Heart left ventricle (tissue), 16 donors: ENCODE measurements at places on chromosomes 13 and 19. TPM values are rescaled to one million over a fixed set of nuclear protein-coding genes. Genes with fewer than 3 reads are reported as not detected.

ANKLE1 gene
- total RNA-seq = 0.10 TPM

DNA sequence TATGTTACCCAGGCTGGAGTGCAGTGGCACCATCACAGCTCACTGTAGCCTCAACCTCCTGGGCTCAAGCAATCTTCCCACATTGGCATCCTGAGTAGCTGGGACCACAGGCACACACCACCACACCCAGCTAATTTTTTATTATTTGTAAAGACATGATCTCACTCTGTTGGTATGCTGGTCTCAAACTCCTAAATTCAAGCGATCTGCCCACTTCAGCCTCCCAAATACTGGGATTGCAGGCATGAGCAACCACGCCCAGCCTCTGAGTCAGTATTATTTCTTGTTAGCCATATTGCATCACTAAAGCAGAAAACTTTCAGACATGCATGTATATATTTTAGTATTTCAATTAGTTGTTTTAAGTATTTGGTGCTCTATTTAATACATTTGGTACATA, 376.4 kb downstream of the GPC6 start:
- H3K27me3 ChIP-seq = no peaks in the 10 kb centered on the region
- no peak for DNase-seq
- no peaks in the 10 kb centered on the region for H3K36me3 ChIP-seq

DNA sequence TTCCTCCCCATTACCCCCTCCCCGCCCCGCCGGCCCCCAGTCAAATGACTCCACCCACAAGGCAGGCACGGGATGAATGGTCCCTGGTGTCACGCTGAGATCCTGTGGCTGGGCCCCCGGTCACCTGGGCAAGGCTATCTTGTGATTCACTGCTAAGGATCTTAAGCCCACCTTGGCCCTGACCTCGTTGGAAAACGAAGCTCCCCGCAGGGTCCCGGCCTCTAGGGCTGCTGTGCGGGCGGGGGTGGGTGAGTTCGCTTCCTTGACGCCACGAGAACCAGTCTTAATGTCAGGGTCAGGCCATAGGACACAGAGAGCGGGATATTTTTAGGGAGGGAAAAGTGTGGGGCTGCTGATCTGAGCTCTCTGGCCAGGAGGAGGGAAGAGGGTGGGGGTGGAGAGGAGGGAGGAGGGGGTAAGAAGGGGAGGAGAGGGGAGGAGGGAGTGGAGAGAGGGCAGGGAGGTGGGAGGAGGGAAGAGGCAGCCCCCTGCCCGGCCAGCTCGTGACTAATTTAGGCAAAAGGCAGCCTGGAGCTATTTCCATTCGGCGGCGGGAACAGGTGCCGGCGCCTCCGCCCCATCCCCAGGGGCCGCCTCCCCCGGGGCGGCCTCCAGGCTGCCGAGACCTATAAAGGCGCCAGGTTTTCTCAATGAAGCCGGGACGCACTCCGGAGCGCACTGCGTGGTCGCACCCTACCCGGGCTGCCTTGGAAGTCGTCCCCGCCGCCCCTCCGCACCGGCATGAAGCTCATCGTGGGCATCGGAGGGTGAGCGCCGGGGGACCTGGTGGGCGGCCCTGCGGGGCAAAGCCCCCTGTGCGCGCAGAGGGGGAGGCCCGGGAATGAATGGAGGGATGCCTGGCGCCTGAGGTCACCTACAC, at the start of gene NMRK2:
Gene NMRK2, plus strand, starts transcription at position 139 of the 880 bp plus-strand sequence. Its CDS starts 603 bp downstream, at position 742.
- no peaks in the 10 kb centered on the region for H3K36me3 ChIP-seq
- H3K4me1 ChIP-seq = peaks cover 4% of the 10 kb centered on the region
- DNase-seq = peak; percentile 69
- peaks cover 4% of the 10 kb centered on the region for H3K27me3 ChIP-seq
- peak within 1 kb of the TSS; percentile 64 for H3K27ac ChIP-seq

DNA sequence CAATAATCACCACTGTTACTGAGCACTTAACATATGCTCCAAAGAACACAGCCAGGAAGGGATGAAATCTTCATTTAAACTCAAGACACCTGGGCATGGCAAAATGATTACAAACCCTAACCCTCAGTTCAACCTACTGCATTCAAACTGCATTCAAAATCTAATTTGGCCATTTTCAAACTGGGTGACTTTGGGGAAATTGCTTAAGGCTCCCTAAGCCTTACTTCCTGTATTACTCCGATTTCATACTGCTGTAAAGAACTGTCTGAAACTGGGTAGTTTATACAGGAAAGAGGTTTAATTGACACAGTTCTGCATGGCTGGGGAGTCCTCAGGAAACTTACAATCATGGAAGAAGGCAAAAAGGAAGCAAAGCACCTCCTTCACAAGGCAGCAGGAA, 50.4 kb downstream of the CBY2 start:
- peaks cover 8% of the 10 kb centered on the region for H3K4me1 ChIP-seq
- no peak for DNase-seq
- H3K4me3 ChIP-seq = no peak overlapping the region
- no peaks in the 10 kb centered on the region for H3K36me3 ChIP-seq

DNA sequence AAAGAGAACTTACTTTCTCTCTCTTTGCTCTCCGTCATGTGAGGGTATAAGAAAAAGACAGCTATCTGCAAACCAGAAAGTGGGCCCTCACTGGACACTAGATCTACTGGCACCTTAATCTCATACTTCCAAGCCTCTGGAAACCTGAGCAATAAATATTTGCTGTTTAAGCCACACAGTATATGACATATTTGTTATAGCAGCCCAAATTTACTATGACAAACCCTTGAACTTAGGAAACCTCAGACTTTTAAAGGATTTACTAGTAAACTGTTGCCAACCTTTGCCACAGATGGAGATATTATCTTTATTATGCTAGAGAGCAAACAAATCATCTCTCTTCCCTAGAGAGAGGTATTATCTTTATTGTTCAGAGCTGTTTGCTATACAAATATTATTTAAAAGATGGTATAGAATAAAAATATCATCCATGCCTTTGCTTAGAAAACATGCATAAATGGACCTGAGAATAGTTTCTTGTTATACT, 1446.1 kb downstream of the SLITRK1 start:
- H3K27ac ChIP-seq = no peak overlapping the region
- no peaks in the 10 kb centered on the region for H3K36me3 ChIP-seq
- no peaks in the 10 kb centered on the region for H3K27me3 ChIP-seq
- no peaks in the 10 kb centered on the region for H3K4me1 ChIP-seq
- DNase-seq = no peak
- no peak overlapping the region for H3K4me3 ChIP-seq
